HFFc6 (cell line): ENCODE measurements at places on chromosomes 7 and 10. TPM values are rescaled to one million over a fixed set of nuclear protein-coding genes. Genes with fewer than 3 reads are reported as not detected.

Gene PLAC9
- 3.2 and 6.2 TPM in 2 replicates for total RNA-seq

DNA sequence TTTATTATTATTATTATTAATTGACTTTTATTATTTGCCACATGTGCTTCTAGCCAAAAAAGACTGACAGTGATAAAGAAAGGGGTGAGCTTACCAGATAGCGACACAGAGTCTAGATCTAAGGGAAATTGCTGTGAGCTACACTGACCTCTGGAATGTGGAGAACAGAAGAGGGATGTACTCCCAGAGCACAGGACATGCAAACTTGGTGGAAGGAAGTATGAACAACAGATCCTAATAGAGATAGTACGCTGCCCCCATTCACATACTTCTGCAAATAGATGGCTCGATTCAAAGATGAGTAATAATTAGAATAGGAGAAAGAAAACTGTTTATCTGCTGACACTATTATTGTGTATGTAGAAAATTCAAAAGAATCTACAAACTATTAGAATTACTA lies 109.3 kb upstream of the HPS1 start:
- DNase-seq, result peak; percentile 79

GRCh38 chr10:75397496-75398199 lies 3.9 kb downstream of the ZNF503 start:
- DNase-seq, result no peak

DNA sequence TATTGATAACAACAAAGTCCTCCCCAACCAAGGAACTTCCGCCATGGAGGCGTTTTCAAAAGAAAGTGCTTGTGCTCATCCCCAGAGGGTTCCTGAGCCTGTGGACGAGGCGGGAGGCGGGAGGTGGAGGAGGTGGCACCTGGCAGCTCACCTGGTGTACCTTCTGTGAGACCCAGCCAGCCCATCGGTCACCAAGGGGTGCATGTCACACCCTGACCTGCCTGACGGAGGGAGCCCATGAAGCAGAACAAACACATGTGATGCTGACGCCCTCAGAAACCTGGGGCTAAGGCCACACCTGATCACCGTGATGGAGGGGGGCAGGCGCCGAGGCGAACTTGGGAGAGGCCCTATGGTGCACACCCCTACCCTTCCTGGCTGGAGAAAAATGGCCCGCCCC lies 458.8 kb downstream of the DNAJB6 start:
- DNase-seq, result no peak

Gene MYL7
- not detected in 3 replicates for total RNA-seq

Gene GDF2
- total RNA-seq, result not detected in 3 replicates

Gene NPC1L1
- total RNA-seq, result not detected in 3 replicates

Gene ITPRID1
- total RNA-seq, result not detected in 2 replicates

DNA sequence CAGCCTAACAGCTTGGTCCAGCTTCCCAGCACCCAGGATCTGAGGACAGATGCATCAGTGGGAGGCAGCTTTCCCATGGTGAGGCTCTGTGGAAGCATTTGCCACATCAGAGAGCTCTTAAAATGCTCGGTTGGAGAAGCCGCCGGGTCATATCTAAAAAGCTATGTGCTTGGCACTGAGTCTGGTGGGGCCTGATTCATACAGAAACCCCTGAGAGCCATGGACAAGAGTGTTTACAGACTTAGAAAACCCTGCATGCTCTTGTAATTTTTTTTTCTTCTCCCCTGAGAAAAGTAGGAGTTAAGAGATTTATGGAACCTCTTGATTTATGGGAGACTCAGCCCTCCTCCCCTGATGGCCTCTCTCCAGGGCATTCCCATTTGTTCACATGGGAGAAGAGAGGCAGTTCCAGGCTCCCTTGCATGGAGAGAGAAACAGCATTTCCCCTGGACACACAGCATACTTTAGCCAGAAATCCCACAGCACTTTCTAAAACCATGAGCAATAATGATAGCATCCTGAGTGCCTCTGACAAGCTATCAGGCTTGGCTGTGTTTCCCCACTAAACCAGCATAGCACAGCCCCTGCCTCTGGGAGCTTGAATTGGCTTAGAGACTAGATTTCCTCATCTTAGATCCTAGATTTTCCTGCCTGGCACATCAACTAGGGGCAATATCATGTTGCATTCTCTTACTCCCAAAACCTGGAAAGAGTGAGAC lies 322.1 kb upstream of the AUTS2 start:
- no peak for DNase-seq

GRCh38 chr7:138575897-138576428 lies 115.9 kb downstream of the TRIM24 start:
- no peak for DNase-seq

GRCh38 chr7:141097430-141097829 lies 23.6 kb downstream of the TMEM178B start:
- no peak for DNase-seq

DNA sequence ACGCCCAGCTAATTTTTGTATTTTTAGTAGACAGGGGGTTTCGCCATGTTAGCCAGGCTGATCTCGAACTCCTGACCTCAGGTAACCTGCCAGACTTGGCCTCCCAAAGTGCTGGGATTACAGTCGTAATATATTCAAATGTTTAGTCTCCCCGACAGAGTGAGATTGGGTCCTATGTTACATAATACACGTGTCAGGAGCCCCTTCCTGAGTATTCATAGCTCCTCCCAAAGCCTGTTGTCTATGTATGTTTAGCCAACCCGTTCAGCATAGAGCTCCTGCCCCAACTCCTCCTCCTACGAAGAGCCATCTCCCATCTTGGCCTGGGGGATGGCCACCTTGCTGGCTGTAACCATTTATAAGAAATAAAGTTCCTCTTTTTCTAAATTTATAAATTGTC lies 2.7 kb upstream of the PPP2R2D start:
- DNase-seq, result no peak

- no peak for DNase-seq
Measured at GRCh38 chr7:156347132-156347531, 293.4 kb upstream of the RNF32 start.

DNA sequence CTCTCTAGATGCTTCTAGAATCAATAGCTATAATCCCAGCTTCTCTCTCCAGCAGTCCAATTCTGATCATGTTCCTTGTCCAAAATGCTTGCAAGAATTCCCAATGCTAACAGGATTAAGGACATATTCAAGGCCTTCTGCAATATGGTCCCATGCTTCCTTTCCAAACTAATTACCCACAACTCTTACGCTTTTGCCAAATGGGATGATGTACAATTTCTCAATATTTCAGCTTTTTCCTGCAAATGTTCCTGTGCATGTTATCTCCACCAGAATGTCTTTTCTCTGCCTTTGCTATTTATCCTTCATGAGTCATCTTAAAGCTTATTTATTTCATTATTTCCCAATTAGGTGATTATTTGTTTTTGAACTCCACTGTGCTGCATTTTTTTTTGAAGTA lies 556.4 kb downstream of the SORCS1 start:
- no peak for DNase-seq

Gene RBAK
- total RNA-seq, result 7.0 to 8.0 TPM (median 7.4 TPM) in 3 replicates

Gene OPALIN
- not detected in 3 replicates for total RNA-seq

Gene NKX2-3
- total RNA-seq, result not detected in 3 replicates

DNA sequence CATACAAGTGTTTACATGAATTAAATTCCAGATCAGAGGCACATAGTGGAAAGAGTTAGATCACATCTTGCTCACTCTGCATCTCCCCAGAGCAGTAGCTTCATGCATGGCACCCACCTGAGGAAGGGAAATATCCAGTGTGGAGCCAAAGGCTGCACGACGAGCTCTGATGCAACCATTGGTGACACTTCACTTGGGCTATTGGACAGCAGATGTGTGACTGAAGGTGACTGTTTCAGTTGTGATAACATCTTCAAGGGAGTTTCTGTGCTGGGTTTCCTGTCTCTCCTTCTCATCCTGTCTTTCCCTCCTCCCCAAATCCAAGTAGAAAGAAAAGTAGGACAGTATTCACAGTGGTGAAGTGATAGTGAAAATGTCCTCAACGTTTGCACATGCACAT lies 115.0 kb downstream of the TAF3 start:
- DNase-seq, result no peak

Gene GSTO2
- total RNA-seq, result 2.6 to 10.6 TPM (median 3.3 TPM) in 3 replicates

GRCh38 chr10:132056663-132057062 lies 9.1 kb upstream of the JAKMIP3 start:
- DNase-seq, result no peak

DNA sequence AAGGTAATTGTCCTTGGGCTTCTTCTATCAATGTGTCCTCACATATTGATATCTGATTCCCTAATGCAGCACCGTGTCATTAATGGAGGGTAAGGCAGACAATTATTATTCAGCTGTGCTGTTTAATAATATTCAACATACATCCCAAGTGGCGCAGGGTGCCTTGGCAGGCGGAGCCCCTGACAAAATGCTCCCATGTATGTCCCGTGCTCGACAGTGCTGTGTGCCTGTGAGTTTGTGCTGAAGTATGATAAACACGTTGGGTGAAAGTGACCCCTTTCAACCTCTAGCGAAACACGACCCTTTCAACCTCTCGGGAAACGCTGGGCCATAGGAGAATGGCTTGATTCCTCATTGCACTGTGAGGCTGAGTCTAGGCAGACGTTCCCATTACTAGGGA lies 31.3 kb downstream of the PFKP start:
- no peak for DNase-seq

Gene SPRN
- 0.32 to 2.9 TPM (median 2.7 TPM) in 3 replicates for total RNA-seq

DNA sequence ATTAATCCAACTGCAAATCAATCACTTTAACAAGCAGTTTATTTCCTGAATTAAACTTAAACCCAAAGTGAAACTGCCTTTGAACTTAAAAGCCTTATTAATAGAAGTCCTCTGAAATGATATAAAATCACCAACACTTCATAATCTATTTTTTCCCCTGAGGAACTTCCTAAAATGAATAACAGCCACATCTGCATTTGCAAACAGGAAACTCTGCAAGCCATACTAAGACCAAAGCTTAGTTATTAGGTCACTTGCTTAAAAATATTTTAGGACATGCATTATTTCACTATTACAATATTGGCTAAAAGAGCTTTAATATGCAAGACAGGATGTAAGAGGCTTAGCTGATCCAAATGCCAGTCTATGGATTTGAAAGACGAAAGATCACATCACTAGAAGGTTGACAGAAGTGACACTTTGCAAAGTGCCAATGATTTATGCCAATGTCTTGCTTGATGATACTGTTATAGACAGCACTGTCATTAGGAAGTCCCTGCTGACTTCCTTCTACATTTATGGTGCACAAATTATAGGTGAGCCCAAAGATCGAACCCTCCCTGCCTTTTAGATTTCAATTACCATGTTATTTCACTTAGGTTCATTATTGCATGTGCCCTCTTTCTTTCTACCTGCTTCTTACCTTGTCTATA lies 99.9 kb upstream of the SKAP2 start:
- no peak for DNase-seq

Gene GLRX3
- total RNA-seq, result 101 and 112 TPM in 2 replicates

Gene ZNF487
- total RNA-seq, result 2.8 to 3.0 TPM (median 2.9 TPM) in 3 replicates

Gene TMEM243
- total RNA-seq, result 17.5 to 23.1 TPM (median 19.7 TPM) in 3 replicates

GRCh38 chr7:1081336-1081735 lies 6.6 kb upstream of the GPER1 start:
- DNase-seq, result no peak

DNA sequence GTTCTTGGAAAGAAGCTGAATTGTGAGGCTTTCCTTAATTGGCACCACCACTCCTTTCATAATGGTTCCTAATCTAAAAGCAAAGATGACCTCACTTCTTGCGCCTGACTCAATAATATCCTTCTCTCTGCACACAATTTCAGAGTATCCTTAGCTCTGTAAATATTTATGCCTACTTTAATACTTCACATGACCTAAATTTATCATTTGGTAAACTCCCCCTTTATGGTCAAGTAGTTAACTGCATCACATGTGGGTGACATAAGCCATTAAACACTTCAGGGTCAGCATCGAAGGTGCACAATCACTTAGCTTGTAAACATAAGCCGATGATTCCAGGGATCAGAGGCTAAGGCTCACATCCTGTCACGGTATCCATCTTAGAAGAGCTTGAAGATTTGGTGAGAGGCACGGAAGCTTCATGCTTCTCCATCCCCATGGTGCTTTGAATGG lies 7.3 kb upstream of the RHOBTB1 start:
- DNase-seq, result no peak

DNA sequence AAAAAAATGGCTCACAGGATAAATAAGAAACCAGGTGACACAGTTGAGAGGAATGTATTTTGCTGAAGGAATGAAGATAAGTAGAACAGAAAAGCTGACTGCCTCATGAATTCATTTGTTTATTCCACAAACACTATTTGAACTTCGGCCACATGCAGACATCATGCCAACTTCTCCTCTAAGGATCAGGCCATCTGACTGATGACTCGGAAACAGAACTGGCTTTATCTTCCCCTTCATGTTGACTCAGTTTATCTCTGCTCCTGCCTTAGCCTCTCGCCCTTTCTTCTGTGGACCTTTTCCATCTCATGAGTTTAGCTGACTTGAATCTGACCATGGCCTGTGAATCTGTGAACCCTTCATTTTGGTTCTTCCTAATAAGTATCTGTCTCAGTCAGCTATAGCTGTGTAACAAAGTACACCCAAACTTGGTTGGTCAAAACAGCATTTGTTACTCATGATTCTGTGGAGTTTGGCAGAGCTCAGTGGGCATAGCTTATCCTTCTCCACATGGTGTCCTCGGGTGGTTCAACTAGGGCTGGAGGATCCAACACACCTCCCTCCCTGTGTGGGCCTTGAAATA lies 44.0 kb upstream of the GRID1 start:
- DNase-seq, result peak; percentile 89

GRCh38 chr7:102992509-102992937 lies 79.7 kb downstream of the LRRC17 start:
- DNase-seq, result no peak

GRCh38 chr7:48876087-48876486 lies 48.3 kb upstream of the CDC14C start:
- DNase-seq, result no peak

Gene CYP2C9
- not detected in 3 replicates for total RNA-seq

GRCh38 chr10:47022311-47023131 lies 111.3 kb downstream of the PTPN20 start:
- DNase-seq, result no peak

GRCh38 chr10:27157150-27157549 lies 2.0 kb downstream of the MASTL start:
- DNase-seq, result no peak

DNA sequence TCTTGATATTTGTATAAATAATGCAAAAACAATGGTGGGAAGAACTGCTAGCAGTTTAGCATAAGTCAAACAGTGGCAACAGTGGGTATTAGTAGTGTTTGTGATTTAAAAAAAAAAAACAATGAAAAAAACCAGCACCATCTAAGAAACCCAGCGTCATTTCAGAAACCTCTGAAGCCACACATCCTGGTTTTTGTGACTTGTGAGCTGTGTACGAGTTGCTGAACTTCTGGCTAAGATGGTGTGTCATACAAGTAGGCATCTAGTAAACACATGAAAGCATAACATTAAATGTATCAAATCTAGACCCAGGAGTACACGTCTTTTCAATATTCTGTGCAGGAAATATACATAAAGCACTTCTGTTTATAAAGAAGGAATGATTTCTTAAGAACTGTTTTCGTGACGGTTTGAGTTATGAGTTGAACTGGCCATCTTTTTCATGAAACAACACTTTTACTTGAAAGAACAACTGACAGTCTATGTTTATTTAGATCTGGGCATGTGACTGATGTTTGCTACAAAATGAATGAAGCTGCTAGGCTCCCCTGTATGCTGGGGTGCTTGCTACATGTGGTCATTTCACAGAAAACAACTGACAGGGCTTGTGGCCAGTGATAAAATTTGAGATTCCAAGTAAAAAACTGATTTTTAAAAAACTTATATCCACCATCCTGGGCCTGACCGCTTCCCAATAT lies 143.5 kb downstream of the PIP4K2A start:
- DNase-seq, result no peak

GRCh38 chr7:121936951-121937623 lies 64.1 kb downstream of the PTPRZ1 start:
- no peak for DNase-seq
